ENCODE measurements at places on chromosomes 6 and 20.

DNA sequence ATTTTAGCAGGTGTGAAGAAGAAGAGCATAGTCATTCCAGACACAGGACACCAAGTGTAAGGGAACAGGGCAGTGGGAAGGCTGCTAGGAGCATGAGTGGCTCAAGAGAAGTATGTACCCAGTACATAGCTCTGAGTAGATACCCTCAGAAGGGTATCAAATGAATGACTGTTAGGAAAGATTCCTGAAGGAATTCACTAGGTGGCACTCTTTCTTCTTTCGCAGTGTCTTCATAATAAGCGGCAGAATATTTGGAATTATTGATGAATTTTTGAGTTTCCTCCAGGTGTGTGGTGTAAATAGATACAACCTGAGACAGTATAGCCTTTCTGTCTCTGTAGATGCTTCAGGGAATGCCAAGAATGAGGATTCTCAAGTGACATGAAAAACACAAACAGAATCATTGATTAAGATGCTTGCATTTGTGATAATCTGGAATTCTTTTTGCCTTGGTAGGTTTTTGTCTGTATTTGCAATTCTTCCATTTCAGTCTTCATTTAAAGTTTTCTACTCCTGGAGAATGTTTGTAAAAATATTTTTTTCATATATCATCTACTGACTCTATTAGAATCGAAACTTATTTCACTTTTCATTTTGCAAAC, 264.3 kb upstream of the RIMS1 start:
- DNase-seq: no peak

DNA sequence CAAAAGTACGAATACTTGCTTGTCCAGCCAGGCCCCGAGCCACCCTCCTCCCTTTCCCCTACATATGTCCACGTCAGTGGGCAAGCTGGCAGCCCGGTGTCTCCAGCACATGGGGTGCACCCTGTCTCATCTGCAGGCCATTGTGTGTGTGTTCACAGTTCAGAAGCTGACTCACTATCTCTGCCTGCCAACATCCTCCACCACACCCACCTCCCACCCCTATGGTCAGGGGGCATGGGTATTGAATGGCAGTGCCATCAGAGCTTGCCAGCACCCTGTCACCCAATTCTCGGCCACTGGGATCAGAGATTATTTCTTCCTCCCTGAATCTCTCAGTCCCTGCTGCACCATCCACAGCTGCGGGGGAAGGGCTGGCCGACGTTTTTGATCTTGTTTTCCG, 195.7 kb downstream of the FARS2 start:
- no peak for DNase-seq

- DNase-seq: no peak
Observed at GRCh38 chr6:15839969-15840541, 177.2 kb upstream of the DTNBP1 start.

GRCh38 chr6:125471667-125472066, 169.9 kb upstream of the HDDC2 start:
- DNase-seq: no peak

GRCh38 chr20:33796263-33796906, 14.8 kb upstream of the CHMP4B start:
- no peak for DNase-seq

DNA sequence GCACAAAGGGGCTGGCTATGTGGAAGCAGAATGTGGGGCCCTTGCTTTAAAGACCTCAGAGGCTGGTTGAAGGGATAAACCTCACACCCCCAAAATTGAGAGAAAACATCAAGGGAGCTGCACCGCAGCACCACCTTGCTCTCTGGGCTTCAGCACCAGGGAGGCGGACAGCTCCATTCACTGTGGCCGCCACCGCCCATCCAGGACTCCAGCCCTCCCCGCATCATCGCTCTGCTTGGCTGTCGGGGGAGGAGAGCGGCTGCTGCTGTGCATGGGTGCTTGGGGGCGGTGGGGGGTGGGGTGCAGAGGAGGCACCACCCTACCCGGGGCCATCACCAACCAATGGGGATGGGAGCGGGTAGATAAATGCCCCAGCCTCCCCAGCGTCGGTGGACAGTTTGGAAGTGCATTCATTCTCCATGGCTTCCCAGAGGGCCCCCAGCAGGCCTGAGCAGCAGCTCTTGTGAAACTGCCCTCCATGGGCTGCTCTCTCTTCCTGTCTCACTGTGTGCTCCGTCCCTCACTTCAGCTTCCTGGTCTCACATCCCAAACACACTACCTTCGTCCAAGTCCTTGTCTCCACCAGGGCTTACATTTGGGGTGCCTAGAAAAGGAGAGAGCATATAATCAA, 75.7 kb upstream of the BHLHE23 start:
- peak; percentile 40 for DNase-seq

- DNase-seq: no peak
Observed at GRCh38 chr6:169852504-169853195, 101.2 kb downstream of the ERMARD start.

DNA sequence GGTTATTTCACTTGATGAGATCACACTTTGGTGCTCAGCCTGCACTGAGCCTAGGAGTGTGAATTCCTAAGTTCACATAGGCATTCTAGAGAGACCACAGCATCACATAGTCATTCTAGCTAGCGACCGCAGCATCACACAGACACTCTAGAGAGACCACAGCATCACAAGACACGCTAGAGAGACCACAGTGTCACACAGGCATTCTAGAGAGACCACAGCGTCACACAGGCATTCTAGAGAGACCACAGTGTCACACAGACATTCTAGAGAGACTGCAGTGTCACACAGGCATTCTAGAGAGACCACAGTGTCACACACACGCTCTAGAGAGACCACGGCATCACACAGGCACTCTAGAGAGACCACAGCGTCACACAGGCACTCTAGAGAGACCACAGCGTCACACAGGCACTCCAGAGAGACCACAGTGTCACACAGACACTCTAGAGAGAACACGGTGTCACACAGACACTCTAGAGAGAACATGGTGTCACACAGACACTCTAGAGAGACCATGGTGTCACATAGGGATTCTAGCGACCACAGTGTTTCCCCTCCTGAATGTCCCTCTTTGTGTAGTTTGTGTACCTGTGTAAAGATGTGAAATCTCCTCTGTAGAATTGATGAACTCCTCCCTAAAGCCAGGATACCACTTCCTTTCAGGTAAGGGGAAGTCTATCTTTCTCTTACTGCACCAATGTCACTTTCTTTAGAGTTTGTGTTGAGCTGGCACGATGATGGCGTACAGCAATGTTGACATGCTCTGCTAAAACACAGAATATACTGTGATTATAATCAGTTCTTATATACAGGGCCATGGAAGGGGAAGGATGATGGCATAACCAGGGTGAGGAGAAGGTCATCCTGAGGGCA, 169.4 kb downstream of the ZDHHC14 start:
- DNase-seq: no peak

DNA sequence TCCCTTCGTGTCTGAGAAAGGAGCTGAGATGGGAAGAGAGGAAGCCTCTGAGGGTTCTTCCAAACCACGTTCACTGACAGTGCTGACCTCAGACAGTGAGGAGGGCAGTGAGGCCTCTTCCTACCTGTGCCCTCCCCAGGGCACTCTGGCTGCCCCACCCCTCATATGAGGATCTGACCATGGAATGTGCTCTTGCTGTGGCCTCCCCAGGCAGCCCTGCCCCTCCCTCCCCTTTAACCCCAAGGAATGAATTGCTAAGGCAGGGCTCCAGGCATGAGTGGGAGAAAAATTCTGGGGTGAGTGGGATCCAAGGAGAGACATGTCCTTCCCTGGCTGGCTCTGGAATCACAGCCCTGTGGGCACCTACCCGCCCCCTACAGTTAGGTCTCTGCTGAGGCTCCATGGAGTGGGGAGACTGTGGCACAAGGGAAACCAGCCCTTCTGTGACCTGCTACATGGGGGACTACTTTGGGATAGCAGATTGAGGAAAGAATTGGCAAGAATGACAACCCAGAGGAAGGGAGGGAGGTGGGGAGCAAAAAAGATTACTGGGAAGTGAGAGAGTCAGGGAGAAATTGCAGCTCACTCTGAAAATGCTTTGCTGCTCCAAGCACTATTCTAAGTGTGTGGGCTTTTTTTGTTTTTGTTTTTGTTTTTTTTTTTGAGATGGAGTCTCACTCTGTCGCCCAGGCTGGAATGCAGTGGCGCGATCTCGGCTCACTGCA, 29.4 kb downstream of the TNXB start:
- DNase-seq: no peak

GRCh38 chr6:44949596-44950201, 378.4 kb upstream of the RUNX2 start:
- DNase-seq: no peak

GRCh38 chr20:60428651-60429050, 470.4 kb downstream of the CDH26 start:
- no peak for DNase-seq
